ENCODE measurements at places on chromosomes 11 and 22.

GRCh38 chr22:39176714-39177455 lies 24.4 kb upstream of the CBX7 start:
- no peak for DNase-seq

GRCh38 chr11:76216536-76217325 lies 10.4 kb upstream of the WNT11 start:
- no peak for DNase-seq

GRCh38 chr22:22086501-22087158 lies 104.0 kb upstream of the TOP3B start:
- no peak for DNase-seq

- DNase-seq, result no peak
Observed at GRCh38 chr11:80816966-80817365, 1376.1 kb upstream of the TENM4 start.

DNA sequence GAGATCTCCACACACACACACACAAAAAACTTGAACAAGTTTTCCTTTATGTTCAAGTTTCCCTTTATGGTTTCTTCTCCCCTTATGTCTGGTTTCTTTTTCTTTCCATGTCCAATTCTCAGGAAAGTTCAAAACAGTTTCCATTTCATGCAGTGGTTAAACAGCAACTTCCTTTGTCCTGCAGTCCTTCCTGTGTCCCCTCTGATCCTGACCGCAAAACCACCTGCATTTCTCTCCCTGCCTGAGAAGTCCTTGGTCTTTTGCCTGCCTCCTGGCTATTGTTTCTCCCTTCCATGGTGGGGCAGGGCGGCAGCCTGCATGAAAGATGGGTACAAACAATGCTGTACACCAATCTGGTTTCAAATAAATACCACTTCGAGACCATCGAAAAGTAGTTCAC lies 58.3 kb upstream of the SORL1 start:
- no peak for DNase-seq

- peak; percentile 37 for DNase-seq
Observed at GRCh38 chr11:27404427-27404826, 41.4 kb upstream of the CCDC34 start.

GRCh38 chr11:120658071-120658423 lies 146.5 kb downstream of the GRIK4 start:
- no peak for DNase-seq

- peak; percentile 90 for DNase-seq
Observed at GRCh38 chr22:50529897-50530579, at the start of gene TYMP. Gene TYMP (minus strand): TSS chr22:50530012. CDS start chr22:50529709, 303 bp downstream.

DNA sequence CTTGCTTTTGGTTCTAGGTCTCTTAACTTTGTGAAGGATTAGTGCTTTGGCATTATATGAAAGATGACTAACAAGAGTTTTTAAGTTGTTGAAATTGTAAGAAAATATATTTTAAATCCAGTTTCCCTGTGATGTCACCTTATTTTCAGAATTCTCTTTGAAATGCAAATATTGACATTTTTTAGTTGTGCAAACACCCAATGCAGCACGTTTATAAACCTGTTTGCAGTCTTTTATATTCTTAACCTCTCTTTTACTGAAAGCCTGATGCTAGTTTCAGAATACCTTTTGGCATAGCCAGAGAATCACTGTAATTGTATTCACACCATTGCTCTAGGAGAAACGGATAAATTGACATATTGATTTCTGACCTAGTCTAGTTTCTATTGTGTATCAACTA lies 42.8 kb upstream of the SLC37A2 start:
- no peak for DNase-seq

DNA sequence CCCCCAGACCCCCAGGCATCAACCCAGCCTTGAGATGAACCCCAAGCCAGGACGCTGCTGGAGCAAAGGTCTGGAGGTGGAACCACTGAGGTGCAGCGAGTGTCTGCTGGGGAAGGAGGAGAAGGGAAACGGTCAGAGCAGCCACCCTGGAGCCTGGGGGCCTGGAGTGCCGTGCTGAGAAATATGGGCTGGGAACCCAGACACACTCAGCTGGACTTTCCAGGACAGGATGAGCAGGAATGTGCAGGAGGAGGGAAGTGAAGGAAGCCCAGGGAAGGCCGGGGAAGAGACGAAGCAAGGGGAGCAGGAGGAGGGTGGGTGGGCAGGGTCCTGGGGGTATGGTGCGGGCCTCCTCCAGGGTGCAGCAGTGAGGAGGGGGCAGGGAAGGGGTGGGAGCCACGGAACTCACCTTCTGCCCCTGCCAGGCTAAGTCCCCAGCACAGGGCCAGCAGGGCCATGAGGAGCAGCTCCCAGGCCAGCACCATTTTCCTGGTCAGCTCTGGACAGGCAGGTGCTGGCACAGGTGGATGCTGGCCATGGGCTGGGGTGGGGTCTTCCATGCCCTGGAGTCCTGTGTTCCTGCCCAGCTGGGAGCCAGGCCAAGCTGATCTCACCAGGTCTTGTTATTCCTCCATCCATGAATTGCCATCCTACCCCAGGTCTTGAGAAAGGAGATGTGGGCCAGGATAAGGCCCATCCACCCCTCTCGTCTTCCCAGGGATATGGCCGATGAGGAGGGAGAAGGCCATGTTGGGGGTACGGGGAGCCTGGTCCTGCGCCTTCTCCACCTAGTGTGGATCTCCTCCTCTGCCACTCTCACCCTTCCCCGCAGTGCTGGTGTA lies 40.0 kb downstream of the CSF2RB start:
- no peak for DNase-seq

GRCh38 chr11:17986711-17987220 lies 26.1 kb downstream of the SERGEF start:
- no peak for DNase-seq

GRCh38 chr11:120564573-120565311 lies 53.2 kb downstream of the GRIK4 start:
- DNase-seq, result peak; percentile 30

- DNase-seq, result peak; percentile 77
Observed at GRCh38 chr11:12139144-12139881, 28.9 kb downstream of the MICAL2 start.

- DNase-seq, result no peak
Observed at GRCh38 chr11:65383778-65384177, 1.3 kb upstream of the SLC25A45 start.

- DNase-seq, result peak; percentile 43
Observed at GRCh38 chr11:125376856-125377255, 119.2 kb downstream of the FEZ1 start.

- DNase-seq, result peak; percentile 14
Observed at GRCh38 chr11:116224154-116224888, 548.5 kb downstream of the BUD13 start.

DNA sequence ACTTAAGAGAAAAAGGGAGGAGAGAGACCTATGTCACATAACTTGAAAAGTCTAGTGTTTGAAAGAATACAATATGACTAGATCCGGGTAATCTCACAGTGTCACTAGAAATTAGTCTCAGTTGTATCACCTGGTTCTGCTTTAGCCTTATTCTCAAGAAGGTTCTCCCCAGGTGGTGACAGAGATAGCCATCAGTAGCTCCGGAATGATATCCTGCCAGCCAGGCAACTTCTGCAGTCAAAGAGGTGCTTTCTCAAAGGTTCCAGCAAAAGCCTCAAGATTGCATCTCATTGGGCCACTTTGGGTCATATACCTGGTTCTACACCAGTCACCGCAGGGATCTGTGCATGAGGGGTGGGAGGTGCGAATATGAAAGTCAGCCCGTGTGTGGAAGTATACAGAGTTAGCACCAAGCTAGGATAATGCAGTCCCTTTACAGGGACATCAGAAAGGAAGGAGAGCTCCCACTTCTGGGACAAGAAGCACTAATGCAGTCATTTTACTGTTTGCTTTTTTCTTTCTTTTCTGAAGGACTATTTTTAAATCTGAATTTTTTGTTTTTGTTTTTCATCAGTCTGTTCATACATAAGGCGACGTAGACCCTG lies 61.1 kb downstream of the CYB5R2 start:
- no peak for DNase-seq

Data from MCF 10A (cell line).